ENCODE measurements at places on chromosomes 6 and 20. TPM values are rescaled to one million over a fixed set of nuclear protein-coding genes. Genes with fewer than 3 reads are reported as not detected.

DNA sequence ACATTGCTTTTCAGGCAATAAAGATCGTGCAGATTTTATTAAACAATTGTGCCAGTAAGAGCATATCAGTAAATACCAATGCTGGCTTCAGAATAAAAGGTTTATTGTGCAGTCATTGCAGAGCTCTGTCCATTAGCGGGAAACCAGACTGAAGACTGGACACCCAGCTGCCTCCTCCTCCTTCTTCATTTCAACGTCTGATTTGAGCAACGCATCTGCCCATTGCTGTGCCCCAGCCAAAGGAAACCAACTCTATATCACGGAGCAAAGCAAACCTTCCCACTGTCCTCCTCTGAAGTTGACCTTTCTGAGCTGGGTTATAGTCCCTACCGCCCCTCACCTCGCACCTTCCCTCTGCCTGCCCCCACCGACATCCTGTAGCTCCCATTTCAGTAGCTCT is 80.8 kb downstream of the SLC22A23 start:
- DNase-seq = no peak

DNA sequence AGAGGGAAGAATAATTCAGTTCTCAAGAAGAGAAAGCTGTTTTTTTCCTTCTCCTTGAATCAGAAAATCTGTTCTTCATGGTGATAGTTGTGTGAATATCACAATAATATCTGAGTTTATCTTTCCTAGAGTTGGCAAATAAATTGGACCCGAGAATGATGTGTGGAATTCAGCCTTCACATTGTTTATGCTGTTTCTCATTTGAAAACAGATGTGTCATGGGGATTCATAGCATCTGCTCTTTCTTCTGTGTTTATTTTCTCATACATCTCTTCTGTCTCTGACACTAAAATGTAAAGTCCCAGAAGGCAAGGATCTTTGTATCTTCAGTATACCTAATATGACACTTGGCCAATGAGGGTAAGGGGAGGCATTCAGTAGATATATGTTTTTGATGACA is 103.6 kb upstream of the SGK1 start:
- no peak for DNase-seq

- no peak for DNase-seq
These were observed 401.2 kb downstream of the THBS2 start for GRCh38 chr6:168852376-168852884.

DNA sequence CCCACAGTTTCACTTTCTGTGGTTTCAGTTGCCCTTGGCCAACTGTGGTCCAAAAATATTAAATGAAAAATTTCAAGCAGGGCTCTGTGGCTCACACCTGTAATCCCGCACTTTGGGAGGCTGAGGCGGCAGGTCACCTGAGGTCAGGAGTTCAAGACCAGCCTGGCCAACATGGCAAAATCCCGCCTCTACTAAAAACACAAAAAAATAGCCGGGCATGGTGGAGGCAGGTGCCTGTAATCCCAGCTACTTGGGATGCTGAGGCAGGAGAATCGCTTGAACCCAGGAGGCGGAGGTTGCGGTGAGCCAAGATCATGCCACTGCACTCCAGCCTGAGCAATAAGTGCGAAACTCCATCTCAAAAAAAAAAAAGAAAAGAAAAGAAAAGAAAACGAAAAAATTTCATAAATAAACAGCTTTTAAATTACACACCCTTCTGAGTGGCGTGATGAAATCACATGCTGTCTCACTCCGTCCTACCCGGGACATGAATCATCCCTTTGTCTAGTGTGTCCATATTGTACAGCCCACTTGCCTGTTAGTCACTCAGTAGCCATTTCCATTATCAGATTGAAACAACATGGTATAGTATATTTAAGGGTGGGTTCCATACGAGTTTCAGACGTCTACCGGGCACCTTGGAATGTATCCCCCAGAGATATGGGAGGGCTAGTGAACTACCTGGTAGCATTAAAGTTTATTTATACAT is 11.7 kb downstream of the PTPRK start:
- no peak for DNase-seq

DNA sequence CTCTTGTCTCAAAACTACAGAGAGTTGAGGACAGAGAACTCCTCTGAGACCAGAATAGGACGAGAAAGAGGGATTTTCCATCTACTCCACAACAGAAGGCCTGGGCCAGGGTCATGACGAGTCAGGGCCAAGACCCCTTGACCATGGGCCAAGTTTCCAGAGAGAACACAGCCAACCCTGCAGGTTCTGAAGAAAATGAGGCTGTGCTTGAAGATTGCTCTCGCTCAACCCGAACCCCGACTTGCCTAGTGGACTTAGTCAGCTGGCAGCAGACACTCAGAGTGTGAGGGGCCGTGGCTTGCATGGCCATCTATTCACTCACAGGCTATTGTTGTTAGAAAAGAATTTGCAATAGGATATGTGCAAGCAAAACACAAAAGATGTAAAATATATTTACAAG is 54.5 kb downstream of the TMEM242 start:
- no peak for DNase-seq

DNA sequence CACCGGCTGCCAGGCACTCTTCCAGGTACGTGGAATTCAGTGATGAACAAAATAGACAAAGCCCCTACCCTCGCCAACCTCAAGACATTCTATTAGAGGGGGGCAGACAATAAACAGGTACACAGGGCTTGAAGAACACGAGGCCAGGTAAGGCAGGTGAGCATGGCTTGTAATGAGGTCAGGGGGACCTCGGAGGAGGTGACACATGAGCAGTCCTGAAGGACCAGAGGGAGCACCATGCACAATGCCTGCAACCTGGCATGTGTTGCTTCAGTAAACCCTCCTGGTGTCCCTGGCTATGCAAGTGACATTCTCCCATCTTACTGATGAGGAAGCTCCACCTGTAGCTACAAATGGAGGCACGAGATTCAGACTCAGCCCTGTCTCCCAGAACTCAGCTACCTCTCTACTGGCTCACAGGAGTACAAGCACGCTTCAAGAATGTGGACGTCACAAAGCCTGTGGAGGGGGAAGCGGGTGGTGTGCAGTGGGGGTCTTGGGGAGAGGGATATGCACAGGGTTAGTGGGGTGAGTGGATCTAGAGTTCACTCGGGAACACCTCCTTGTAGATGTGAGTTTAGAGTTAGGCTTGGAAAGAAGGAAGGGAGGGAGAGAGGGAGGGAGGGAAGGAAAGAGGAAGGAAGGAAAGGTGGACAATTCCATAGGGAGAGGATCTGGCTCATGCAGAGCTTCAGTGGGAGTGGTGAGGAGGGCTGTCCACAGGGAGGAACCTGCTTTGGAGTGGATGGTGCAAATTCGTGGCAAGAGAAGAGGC is 7.6 kb upstream of the MAPK13 start:
- no peak for DNase-seq

GRCh38 chr6:134173936-134174671 is 121.7 kb upstream of the SLC2A12 start:
- peak; percentile 91 for DNase-seq

- DNase-seq = no peak
These were observed 13.8 kb downstream of the BRD2 start for GRCh38 chr6:32982084-32982701.

DNA sequence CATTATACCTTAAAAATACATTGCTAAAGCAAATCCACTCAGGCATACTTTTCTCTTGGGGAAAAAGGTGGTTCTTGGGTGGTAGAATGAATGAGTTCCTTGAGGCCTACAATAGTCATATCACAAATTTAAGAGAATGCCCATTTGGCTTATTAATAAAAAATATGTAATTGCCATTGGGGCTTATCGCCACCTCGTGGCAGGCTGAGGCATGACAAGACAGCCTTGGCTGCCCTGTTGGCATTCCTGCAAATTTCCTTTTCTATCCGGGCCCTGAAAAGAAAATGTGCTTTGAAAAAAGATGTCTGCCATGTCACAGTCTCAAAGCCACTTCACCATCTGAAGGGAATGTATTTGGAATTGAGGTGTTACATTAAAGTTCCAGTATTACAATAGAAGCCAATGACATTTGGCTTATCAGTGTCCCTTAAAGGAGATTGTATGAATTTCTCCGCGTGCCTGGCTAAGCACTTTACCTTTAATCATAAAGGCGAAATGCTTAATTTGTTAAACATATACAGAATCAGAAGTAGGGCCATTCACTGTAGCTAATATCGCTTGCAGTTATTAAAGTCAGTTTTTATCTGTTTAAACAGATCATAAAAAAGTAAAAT is 188.3 kb upstream of the ZFP64 start:
- DNase-seq = peak; percentile 62

DNA sequence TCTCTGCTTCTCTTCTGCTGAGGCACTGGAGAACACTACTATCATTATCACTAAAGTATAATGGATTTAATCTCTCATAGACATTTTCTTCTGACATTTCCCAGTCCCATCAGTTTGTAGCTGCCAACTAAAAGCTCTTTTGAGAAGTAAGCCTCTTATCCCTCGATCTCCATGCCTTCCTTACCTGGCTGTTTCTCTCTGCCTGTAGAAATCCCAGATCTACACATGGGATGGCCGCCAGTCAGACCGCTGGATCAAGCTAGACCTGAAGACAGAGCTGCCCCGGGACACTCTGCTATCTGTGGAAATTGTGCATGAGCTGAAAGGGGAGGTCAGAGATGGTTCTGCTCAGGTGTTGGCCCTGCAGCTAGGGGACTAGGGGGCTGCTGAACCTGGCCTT is 25.4 kb downstream of the CCDC167 start:
- DNase-seq = no peak

DNA sequence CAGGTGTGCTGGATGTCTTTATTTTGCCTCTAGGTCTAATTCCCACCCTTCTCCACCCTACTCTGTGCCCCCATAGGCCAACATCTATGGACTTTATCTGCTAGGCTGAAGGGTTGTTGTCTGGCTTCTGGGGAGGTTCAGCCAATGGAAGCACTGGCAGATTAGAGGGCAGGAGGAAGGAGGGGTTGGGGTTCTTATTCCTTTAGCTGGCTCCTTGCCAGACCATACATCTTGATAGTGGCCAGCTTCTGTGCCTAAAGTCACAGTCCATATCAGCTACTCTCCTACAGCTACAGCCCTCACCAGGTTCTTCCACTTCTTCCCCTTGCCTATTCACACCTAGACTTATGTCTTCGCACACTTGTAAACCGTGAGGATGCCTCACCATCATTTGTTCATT is 41.1 kb downstream of the ROS1 start:
- DNase-seq = no peak

DNA sequence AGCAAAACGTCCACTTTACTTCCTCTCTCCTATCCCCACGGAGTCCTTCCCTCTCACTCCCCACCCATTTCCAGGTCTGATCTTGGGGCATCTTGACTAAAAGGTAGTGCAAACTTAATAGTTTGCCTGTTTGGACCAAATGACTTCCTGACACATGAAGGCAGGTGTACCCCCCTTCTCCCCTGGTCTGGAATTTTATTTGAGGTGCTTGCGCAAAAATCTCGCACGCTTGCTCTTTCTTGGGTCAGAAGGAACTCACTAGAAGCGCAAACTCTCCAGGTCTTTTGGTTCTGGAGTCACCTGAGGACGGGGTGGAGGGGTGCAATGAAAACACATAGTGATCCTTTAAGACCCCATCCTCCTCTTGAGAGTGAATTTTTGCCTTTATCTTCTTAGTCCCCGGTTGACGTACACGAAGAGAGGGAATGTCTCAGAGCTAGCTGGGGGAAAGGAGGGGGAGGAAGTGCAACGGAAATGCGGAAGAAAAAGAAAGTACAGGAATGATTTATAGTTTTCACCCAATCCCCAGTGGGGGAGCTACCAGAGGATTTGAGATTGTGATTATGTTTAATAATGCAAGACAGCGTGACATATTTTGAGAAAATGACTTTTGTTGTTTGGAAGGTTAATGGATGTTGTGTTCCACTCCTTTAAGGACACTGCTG is 4.9 kb downstream of the ADGRB3 start:
- no peak for DNase-seq

GRCh38 chr20:57548177-57549058 is 12.5 kb upstream of the PCK1 start:
- peak; percentile 49 for DNase-seq

DNA sequence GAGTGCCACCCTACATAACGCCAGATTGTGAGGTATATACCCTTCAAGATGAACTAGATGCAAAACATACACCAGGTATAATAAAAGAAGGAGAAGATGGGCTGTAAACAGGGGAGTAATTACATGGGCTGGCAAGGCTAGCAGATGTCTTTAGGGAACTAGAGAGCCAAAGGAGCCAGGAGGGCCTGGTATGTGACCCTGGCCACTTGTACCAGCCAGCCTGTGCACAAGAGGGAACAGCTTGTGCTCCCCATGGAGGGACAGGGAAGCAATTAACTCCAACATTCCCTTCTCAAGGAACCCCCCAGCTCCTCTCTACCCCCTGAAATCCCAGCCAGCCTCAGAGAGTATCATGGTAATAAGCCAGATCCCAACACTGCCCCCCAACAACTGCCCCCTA is 139.9 kb downstream of the HIVEP2 start:
- no peak for DNase-seq

DNA sequence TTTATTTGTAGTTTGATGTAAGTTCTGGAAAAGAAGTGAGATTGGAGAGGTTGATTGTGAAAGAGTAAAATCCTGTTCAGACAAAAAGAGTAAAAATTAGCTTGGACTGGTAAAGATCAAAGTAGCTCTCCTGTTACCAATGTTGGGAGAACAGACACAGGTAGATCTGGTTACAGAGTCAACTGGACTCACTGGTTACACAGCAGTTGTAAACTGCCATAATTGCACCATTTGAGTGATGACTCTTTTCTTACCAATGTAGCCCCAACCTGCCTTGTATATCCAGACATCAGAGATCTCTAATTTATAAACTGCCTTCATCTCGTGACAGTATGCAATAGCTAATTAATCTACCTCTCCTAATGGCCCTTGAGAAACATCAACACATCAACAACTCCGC is 165.6 kb upstream of the PRSS16 start:
- DNase-seq = no peak

- DNase-seq = no peak
These were observed 14.3 kb upstream of the INSM1 start for GRCh38 chr20:20353576-20353975.

DNA sequence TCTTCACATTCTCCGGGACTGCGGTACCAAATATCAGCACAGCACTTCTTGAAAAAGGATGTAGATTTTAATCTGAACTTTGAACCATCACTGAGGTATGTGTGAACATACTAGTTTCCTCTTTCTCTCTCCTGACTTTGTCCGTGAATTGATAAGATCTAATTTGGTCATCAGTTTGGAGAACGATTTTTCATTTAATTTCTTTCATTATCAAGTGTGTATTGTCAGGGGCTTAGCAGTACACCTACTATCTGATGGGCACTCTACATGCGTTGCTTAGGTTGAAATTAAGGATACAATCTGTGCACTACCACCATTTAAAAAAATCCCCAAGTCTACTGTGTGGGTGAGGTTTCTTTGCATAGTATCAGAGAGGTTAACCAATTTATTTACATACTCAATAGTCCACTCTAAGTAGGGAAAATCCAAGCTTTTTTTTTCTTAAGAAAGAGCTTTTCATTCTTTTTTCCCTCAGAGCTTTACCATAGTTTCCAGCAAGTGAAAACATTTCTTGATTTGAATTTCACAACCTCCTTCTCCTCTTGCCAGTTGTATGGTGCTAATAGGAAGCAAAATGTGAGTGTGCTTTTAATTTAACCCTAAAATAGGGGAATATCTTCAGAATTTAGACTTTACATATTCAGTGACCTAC is 105.4 kb upstream of the ESR1 start:
- no peak for DNase-seq

Gene GPX5
- not detected for total RNA-seq

Gene MUC22
- total RNA-seq = not detected

Gene KCNQ5
- total RNA-seq = 1.0 TPM

Gene KIF6
- total RNA-seq = not detected

Measured in body of pancreas (tissue), 4 donors.